Erythroblast (primary cell): ENCODE measurements at places on chromosomes 4 and X.

DNA sequence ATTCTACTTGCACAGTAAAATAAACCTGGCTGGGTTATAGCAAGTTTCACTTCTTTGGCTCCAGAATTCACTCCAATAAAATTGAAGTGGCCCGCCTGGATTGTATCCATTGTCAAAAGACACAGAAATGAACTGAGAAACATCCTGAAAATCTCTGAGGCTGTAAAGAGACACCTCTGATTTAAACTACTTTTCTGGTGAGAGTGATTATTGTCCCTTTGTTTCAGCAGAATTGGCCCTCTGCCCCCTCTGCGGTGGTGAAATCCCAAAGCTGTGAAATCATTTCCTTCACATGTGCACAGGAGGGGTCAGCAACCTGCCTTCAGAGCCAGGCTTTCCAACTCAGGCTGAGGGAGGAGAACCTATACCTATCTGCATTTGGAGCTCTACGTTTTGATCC is 23.0 kb downstream of the GAB3 start:
- no peak for DNase-seq

GRCh38 chr4:77050962-77051361 is 24.8 kb downstream of the CCNI start:
- no peak for DNase-seq

GRCh38 chr4:109169170-109169569 is 133.3 kb downstream of the COL25A1 start:
- no peak for DNase-seq

- DNase-seq: no peak
Measured at GRCh38 chrX:519741-520140, 110.8 kb upstream of the SHOX start.

GRCh38 chrX:44536198-44536597 is 6.5 kb downstream of the FUNDC1 start:
- DNase-seq: no peak

GRCh38 chr4:18981234-18981615 is 959.7 kb upstream of the LCORL start:
- DNase-seq: no peak

GRCh38 chr4:128823025-128823661 is 13.6 kb downstream of the JADE1 start:
- DNase-seq: no peak

- no peak for DNase-seq
Measured at GRCh38 chr4:129377131-129377845, 281.3 kb downstream of the C4orf33 start.

DNA sequence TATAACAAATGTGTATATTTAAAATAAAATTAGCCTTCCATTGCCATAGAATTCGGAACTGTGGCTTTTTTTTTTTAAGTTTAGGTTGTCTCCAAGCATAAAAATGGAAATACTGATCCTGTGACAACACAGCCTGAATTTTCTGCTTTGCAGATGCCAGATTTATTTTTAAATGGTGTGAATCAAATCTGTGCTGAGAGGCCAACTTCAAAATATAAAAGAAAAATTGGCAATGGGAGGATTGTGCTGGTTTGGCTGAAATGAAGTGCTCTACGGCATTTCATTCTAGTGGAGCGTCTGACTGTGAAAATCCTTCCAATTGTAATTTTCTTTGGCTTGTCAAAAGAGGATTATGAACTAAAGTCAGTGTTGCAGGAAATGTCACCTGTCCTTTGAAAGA is 580.3 kb upstream of the ZFP42 start:
- no peak for DNase-seq

DNA sequence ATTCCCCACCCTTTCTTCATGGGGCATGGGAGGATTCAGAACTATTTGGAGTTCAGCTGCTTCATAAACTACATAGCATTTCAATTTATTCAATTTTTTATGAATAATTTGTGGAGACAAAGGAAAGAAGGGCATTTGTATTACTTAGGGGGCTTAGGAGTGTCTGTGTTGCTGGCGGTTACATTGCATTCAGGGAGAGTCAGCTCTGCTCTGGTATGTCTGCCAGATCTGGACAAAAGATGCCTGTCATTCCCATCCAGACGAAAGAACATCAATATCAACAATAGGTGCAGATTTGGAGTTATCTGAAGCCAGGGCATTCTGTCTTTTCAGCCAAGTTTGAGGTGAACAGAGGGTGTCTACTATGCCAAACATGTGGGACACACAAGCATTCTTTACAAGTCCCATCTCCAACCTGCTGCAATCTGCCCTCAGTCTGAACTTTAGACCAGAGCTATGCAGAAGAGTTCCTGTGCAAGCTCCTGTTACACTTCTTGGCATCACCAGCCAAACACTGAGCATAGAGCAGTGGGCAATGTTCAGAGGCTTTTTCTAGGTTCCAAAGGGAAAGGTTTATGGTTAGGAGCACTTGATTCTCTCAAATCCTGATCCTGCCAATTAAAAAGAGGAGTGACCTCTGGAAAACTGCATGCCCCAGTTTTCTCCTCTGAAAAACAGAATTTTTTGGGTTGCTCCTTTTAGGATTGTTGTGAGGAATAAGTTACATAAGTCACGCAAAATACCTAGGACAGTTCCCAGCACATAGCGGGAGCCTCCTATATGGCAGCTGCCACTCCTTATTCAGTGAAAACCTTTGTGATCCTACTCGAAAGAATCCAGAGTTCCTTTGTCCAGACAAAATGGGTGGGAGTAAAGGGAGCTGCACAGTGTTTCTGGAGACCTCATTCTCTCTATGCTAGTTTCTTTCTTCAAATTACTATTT is 719.5 kb upstream of the SLIT2 start:
- DNase-seq: no peak

DNA sequence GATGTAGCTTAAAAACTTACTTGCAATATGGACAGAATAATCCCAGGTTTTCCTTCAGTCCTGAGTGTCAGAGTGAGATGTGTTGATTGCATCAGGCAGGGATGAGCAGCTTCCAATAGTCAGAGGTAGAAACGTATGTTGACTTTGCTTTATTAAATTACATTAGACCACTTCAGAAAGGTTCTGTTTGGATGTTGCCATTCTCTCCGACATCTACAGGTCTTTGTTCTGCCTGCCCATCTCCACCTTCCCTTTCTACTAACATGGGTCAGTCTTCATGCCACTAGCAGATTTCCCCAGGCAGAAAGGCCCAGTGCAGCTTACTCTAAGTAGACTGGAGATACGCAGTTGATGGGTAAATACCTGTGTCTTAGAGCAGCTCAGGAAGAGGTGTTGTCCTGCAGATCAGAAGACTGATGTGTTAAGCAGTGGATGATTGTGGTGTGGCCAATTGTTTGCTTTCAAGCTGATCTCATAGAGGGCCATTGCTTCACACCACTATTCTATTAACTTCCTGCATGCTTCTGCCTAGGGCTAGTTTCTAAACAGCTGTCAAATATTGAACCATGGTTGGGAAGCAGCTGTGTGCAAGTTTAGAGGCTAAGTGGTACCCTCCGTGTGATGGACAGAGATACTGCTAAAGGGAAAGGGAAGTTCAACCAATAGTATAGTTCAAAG is 1.8 kb downstream of the FRMPD4 start:
- DNase-seq: no peak

DNA sequence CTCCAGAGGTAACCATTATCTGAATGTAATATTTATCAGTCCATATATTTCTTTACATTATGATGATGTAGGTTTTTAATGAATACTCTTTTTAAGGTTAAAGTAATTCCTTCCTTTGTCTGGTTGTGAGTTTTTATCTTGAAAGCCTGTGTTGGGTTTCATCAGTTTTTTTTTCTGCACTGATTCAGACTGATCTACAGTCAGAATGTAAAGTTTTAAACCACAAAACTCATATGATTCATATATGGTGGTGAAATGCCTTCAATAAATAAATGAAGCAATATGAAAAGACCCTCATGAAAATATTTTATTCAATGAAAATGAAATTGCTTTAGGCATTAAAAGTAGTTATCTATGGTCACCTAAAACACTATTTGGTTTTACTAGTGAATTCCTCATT is 47.1 kb downstream of the SORBS2 start:
- no peak for DNase-seq

DNA sequence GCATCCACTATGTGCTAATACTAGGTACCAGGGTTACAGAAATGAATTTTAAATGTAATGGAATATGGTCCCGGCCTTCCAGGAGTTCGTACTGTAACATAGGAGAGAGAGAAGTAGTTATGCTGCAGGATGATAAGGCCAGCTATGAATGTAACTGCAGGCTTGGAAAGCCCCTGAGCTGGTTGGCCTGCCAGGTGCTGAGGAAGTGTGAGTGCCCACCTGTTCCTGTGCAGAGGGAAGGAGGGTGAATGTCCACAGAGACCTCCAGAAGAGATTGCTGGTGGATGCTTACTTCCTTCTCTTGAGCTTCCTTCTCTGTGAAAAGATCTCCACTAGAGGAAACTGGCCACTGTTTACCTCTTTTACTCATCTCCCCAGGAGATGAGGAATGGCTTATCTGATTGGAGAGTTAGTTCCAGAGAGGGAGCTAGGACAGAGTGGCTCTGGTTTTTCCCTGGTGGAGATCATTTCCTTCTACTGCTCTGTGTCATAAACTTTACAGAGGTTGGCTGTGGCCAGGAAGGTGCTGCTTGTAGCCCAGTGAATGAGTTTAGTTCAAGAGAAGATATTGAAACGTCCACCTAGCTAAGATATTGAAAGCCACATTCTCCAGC is 114.0 kb upstream of the LNX1 start:
- no peak for DNase-seq

DNA sequence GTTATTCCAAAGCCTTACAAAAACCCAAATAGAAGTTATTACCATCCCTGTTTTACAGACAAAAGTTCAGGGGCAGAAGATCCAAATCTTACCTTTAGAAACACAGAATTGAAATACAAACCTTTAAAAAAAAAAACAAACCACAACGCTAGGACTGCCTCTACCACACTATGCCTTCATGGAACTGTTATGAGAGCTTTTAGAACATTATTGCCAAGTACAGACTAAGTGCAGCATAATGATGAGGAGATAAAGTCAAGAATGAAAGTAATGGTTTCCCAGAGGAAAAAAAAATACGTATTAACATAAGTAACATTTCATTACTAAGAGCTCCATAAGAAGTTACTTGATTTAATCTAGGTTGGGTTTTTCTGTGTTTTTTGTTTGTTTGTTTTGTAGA is 34.3 kb downstream of the TSPAN5 start:
- no peak for DNase-seq

- no peak for DNase-seq
Measured at GRCh38 chr4:116520886-116521285, 564.5 kb downstream of the TRAM1L1 start.

DNA sequence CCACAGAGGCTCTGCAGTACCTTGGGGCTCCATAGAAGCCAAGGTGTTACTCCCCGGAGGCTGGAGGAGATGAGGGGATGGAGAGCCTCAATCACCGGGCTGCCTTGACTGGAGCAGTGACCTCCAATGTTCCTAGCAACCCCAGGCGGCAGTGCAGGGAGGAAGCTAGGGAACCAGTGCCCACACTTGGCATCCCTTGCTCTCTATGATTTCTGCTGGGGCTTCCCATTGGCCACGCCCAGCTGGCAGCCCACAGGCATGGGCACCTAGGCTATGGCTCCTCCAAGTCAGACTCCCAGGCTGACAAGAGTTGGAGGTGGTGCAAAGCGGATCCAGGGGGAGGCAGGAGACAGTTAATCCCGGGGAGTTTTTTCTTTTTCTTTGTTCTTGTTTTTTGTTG is 229.7 kb downstream of the EVC2 start:
- no peak for DNase-seq

DNA sequence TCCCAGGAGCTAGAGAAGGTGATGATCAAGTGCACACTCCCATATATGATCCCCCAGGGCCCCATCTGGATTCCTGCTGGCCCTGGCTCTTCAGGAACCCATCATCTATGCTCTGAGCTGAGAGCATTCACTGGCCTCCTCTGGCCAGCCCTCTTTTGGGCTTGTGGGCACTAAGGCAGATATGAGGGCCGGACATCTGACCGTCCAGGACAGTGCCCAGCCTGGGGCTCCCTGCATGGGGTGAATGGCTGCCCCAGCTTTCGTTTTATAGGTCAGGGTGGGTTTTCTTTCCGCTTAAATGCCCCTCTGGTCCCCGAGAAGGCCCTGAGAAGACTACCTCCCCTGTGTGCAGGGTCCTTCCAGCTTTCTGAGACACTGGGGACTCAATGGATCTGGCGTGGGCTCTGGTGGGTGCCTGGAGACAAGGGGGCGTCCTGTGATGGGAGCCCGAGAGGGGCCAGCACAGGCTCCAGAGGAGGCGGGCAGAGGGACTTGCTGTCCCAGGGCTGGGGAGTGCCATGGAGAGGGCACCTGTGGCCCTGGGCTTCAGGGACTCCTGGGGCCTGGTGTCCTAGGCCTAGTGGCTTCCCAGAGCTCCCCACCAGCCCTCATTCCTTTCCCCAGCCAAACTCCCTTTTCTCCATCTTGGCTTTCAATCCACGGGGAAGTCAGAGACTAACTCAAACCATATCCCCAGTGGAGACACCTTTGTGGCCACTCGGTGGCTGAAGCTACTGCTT is 39.5 kb upstream of the GRPEL1 start:
- DNase-seq: no peak

DNA sequence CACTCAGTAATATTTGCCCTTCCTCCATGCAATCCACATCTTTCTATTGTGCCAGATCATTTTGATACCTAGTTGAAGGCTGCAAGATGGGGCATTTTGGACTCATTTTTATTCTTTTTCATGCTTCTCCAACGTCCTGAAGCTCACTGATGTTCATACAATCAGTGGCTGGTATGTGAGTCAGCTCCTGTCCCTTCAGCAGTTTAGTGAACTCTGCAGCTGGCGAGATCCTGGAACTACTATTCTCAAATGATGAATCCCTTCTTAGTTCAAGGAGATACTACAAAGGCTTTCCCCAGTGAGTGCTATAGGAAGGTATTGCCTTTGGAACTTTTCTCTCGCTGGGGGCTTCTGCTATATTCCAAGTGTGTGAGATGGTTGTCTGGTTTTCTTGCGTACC is 9.6 kb upstream of the CCDC149 start:
- DNase-seq: no peak

DNA sequence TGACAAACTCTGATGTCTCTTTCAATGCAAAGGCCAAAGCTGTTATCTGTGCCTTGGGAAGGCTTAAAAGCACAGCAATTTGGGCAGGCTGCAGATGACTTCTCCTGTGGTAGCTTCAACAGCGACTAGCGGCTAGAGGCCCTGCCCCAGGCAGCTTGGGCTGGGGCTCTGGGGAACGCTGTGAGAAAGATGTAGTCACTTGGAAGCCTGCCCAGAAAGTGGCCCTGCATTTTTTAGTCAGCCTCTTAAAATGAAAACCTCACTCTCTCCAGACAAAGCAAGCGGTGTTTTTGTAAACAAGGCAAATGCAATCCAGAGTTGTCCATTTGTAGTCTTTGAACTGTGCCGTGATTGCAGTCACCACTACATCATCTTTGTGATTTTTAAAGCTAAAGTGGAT is 27.5 kb downstream of the PCYT1B start:
- peak; percentile 30 for DNase-seq

GRCh38 chr4:142449771-142450373 is 396.2 kb downstream of the INPP4B start:
- DNase-seq: no peak

GRCh38 chr4:184553891-184554290 is 79.5 kb upstream of the IRF2 start:
- DNase-seq: no peak

GRCh38 chr4:30182786-30183185 is 537.4 kb upstream of the PCDH7 start:
- no peak for DNase-seq
